ENCODE measurements at places on chromosomes 5 and 9.

DNA sequence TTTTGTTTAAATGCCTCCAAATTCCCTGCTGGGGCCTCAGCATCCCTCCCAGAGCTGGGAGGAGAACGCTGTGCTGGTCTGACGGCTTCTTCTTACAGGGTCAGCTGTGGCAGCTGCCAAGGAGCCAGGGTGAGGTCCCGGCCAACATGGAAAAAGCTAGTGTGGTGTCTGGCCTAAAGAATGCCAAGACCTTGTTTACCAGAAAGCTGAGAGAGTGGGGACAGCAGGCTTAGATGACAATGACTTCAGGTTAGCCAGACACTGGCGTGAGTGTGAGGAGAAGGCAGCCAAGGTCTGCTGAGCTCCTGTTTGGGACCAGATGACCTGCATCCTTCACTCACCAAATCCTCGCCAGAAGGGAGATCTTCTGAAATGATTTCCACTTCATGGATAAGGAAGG lies 112.5 kb downstream of the CRB2 start:
- no peak for DNase-seq

- DNase-seq, result no peak
These were observed 62.5 kb downstream of the IPO11 start for GRCh38 chr5:62475072-62475471.

- DNase-seq, result no peak
These were observed 128.3 kb upstream of the C9orf72 start for GRCh38 chr9:27701587-27701986.

DNA sequence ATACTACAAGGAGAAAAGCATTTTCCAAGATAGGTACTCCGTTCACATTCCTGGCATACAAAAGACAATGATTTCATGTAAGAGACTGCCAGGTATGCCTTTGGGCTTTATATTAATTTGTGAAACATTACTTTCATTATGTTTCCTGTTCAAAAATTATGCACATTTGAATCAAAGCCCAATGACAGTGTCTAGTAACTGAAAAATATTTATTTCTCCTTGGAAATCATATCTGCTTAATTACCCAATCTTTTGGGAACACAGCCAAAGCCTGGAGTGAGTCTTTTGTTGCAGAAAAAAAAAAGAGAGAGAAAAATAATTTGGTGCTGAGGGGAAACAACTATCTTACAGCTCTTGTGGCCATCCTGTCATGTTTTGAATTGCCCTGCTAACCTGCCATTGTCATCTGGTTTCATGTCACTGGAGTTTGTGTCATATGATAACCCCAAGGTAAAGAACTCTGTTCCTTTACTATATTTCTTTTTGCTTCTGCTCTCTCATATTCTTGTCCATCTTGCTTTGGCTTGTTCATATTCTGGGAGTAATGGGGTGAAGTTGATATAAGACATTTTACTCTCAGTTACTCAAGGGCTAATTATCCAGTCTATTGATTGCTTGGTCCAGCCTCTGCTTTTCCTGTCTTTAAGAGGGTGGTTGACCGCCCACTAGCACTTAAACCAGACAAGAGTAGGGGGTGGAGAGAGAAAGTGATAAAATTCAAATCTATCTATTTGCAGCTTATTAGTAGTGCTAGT lies 238.3 kb upstream of the NUDT12 start:
- DNase-seq, result no peak

- DNase-seq, result no peak
These were observed 478.3 kb upstream of the ADAMTS16 start for GRCh38 chr5:4661836-4662235.

- no peak for DNase-seq
These were observed 304.3 kb upstream of the MEF2C start for GRCh38 chr5:89187268-89187667.

- no peak for DNase-seq
These were observed 250.4 kb downstream of the EBF1 start for GRCh38 chr5:158849219-158849791.

DNA sequence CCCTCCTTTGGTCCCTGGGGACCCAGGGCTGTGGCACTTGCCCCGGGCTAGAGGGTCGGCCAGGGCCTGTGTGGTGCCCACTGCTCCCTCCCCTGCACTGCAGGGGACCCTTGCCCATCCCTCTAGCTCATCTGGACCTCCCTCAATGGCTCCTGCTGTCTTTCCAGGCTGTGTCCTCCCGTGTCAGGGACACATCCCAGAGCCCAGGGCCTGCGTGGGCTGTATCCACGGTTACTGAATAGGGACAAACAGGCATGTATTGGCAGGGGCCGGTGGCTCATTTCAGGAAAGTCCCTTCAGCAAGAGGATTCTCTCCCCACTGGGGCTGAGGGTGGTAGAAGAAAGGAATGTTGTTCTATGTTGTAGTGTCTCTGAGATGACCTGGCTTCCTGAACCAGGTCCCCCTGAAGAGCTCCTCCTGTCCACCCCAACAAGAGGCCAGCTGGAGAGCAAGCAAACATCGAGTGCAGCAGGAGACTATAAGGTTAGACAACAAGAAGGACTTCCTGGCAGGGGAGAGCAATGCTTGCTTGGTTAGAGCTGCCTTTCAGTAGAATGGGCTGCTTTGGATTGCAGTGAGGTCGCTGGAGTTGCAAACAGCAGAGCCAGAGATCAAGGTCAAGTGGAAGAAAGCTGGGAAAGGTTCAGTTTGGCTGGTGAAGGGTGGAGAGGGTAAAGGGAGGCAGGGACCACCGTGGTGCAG lies 1.0 kb upstream of the CRB2 start:
- no peak for DNase-seq

GRCh38 chr5:179153341-179153901 lies 93.2 kb downstream of the ZNF354C start:
- DNase-seq, result no peak

- DNase-seq, result no peak
These were observed 150.1 kb downstream of the KDM4C start for GRCh38 chr9:6907772-6908381.

DNA sequence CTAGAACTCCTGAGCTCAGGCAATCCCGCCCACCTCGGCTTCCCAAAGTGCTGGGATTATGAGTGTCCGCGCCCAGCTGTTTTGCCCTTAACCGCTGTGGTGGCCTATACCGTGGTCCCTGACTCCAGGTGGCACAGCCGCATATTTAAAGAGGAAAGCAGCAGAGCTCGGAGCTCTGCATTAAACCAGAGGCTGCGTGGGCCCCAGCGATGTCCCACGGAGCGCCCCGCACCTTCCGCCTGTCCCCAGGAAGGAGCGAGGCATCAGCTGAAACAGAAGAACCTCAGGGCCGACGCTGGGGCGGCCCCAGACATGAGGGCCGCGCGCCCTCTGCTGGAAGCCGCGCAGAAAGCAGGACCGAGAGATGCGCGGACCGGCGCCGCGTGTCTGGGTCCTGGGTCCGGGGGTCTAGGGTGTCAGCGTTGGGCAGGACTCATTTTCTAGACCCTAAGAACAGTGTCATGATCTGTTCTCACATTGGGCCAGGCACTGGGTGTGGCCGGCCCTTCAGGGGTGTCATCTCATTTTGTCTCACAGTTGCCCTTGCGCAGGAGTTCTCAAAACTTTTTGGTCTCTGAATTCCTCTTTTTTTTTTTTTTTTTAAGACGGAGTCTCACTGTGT lies 37.7 kb downstream of the LAMC3 start:
- peak; percentile 46 for DNase-seq
